ENCODE measurements at places on chromosomes 5 and 9. TPM values are rescaled to one million over a fixed set of nuclear protein-coding genes. Genes with fewer than 3 reads are reported as not detected.

- DNase-seq, result peak; percentile 56
Observed at GRCh38 chr5:33890131-33891032, 1.4 kb downstream of the ADAMTS12 start.

- no peak for DNase-seq
Observed at GRCh38 chr9:114989600-114990410, 59.4 kb upstream of the TNFSF8 start.

GRCh38 chr5:75756211-75756610 lies 39.0 kb upstream of the POC5 start:
- DNase-seq, result no peak

DNA sequence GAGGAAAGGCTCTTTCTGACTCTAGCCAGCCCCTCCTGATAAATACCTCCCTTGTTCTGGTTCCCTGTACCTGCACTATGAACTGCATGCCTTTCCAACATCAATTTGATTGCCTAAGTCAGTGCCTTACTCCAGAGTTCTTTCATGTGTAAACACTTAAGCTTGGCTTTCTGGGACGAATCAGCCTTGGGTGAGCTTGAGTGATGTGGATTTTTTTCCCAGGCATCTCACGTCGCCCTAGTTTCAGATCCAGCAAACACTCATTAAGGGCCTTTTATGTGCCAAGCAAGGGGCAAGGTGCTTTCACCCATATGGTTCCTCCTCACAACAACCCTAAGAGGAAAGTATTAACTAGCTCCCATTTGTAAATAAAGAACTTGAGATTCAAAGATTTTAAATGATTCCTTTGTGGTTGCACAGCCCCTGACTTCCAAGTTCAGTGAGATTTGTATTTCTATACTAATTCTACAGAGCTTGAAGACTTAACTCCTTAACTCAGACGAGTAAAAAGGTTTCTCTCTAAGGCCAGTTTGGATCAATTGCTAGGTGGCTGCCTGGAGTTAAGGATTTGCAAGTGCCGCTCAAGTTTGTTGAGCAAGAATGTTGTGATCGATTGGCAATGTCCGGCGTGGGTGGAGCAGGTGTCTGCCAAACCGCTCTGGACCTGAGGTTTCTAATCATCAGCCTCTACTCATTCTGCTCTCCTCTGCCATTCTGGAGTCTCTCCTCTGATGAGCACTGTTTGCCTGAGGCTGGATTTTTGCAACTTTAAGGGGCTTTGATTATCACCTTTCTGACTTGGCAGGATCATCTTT lies 20.2 kb upstream of the TJP2 start:
- no peak for DNase-seq

XRCC4 gene
- 7.2 TPM for polyA plus RNA-seq

LEAP2 gene
- 2.7 TPM for polyA plus RNA-seq

PCAT7 gene
- 8.6 TPM for polyA plus RNA-seq

NEUROG1 gene
- not detected for polyA plus RNA-seq

GAPT gene
- polyA plus RNA-seq, result 0.87 TPM

SHROOM1 gene
- 2.8 TPM for polyA plus RNA-seq

JADE2 gene
- 0.75 TPM for polyA plus RNA-seq

Data from muscle of arm (tissue), 14 donors.